ENCODE measurements at places on chromosomes 2 and 18.

GRCh38 chr18:63603772-63604171 lies 16.6 kb downstream of the SERPINB13 start:
- DNase-seq = no peak

GRCh38 chr18:59801576-59801975 lies 98.2 kb upstream of the PMAIP1 start:
- DNase-seq = no peak

DNA sequence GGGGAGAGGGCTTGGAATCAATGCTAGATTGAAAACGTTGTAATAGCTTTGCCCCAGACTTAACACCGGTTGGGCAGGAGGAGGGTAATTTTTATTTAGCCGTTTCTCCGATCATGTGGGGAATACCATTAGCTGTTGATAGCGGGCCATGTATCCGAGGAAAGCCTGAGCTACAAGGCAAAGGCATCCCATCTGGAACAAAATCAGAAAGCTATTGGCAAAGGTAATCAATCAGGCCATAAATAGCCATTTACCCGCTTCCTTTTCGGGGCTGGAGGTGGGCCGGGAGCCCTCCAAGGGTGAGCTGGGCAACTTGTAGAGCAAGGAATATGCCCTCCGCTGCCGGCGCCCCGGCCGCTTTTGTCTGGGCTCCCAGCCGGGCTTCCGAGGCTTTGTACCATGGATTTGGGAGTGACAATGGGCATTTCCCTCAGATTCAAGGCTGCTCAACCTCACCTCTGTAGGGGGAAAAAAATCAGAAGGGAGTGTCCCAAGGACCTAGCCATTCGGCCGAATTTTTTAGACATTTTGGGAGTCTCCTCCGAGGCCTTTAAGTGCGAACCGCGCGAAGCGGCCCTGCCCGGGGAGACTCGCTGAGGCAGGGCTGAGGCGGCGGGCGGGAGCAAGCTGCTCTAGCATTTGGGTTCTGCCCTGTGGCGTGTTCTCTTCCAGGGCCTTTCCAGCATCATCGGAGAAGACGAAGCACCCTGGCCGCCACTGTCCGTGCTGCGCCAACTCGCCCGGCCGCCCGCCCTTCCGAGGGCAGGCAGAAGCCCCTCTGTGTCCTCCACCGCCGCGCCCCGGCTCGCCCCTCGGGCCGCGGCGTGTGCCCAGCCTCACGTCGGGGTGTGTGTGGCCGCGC lies 1.1 kb upstream of the HOXD9 start:
- no peak for DNase-seq

- DNase-seq = no peak
Measured at GRCh38 chr18:13868501-13869271, 44.7 kb downstream of the MC5R start.

DNA sequence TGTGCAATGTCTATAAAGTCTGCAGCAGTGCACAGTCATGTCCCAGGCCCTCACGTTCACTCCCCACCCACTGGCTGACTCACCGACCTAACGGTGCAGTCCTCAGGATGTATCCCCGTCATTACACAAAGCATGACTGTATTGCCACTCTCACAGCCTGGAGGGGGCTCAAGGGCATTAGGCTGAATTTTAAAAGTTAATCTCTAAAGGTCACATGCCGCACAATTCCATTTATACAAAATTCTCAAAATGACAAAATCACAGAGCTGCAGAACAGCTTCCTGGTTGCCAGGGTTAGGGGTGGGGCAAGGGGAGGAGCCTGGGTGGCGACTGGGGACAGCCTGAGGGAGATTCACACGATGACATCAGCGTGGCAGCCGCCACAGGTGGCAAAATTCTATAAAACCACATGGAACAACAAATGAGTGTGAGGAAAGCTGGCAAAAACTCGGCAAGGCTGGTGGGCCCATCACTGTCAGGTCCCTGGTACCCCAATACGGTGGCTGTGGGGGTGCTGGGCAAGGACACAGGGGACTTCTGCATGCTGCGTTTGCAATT lies 97.6 kb downstream of the NDUFA10 start:
- DNase-seq = peak; percentile 6

GRCh38 chr2:219961947-219962498 lies 334.6 kb downstream of the SLC4A3 start:
- DNase-seq = no peak

GRCh38 chr2:124915567-124915966 lies 890.5 kb downstream of the CNTNAP5 start:
- no peak for DNase-seq
